ENCODE measurements at places on chromosomes 2 and 18.

- peak; percentile 91 for DNase-seq
Observed at GRCh38 chr2:64354857-64355680, 98.9 kb upstream of the LGALSL start.

GRCh38 chr2:219525533-219526232 lies 11.4 kb downstream of the ASIC4 start:
- no peak for DNase-seq

DNA sequence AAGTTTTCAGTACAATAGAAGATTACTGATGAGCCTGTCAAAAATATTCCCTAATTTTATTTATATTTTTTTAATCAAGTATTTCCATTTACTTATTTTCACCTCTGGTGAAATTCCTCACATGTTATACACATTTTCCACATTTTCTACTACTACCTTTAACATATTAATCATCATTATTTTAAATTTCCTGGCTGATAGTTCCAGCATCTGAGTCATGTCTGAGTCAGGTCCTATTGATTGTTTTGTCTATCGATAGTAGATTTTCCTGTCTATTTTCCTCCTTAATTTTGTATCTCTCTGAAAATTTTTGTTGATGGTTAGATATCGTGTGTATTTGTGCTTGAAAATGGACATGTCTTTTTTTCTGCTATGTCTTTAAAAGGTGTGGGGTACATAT lies 211.8 kb upstream of the DSEL start:
- no peak for DNase-seq

DNA sequence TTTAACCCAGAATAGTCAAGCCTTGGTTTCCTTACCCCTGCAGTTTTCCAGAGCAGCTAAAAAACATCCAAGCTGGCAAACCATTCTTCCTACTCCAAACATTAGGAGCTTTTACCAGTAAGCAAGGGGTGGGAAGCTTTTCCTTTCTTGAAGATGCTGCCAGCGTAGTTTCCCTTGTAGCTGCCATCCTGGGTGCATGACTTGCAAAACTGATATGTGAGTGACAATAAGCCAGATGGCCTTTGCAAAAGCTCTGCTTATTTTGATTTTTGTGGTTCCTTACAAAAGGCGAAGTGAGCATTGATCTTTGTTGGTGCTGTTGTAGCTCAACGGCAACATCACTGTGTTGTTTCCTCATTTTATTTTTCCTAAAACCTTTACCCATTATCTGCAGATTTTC lies 138.8 kb downstream of the WDSUB1 start:
- no peak for DNase-seq

GRCh38 chr2:22628906-22629305 lies 756.1 kb upstream of the KLHL29 start:
- no peak for DNase-seq

GRCh38 chr2:178110681-178111080 lies 1.6 kb upstream of the RBM45 start:
- no peak for DNase-seq

DNA sequence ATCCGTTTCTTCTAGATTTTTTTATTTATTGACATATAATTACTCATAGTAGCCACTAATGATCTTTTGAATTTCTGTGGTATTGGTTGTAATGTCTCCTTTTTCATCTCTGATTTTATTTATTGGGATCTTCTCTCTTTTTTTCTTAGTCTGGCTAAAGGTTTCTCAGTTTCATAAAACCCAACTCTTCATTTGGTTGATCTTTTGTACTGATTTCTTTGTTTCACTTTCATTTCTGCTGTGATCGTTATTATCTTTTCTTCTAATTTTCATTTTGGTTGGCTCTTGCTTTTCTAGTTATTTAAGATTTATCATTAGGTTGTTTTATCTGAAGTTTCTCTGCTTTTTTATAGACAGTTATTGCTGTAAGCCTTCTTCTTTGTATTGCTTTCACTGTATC lies 463.6 kb upstream of the CRIM1 start:
- DNase-seq, result no peak

- DNase-seq, result no peak
Observed at GRCh38 chr2:193141-193671, 70.6 kb downstream of the SH3YL1 start.

- no peak for DNase-seq
Observed at GRCh38 chr18:22185771-22186386, 16.5 kb downstream of the GATA6 start.

GRCh38 chr2:235739704-235740415 lies 246.0 kb downstream of the AGAP1 start:
- no peak for DNase-seq

- no peak for DNase-seq
Observed at GRCh38 chr2:67797801-67798540, 264.8 kb downstream of the C1D start.

- DNase-seq, result no peak
Observed at GRCh38 chr2:25398534-25398933, 56.8 kb upstream of the DNMT3A start.

DNA sequence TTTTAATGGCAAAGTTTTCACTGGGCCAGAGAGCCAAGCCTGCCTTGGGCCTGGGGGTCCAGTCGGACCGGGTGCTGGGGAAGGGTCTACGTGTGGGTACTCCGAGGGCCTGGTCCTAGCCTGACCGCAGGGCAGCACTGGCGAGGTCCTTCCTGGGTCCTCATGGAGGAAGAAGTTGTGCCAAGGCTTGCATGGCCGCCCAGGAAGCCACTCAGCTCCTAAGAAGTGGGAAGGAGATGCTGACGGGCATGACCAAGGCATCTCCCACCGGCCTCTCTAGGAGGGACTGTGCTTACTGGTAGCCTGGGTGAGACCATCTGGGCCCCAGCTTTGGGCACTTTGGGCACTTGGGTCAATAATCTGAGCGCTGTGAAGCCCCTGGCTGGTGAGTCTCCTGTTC lies 22.6 kb downstream of the CIB4 start:
- DNase-seq, result no peak

DNA sequence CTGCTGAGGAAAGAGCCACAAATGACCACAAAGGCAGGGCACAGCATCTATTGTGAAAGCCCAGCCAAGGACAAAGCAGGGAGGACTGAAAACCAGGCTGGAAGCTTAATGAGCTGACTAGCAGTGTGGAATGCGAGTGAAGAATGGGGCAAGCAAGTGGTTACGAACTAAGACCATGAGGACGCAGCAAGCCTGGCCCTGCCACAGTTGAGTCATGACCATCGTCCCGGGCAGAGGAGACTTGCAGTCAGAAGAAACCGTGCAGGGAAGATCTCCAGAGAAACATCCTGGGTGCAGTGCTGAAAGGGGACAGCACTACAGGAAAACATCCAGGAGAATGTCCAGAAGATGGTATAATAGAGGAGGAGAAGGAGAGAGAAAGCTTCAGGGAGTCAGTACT lies 120.5 kb upstream of the GYPC start:
- DNase-seq, result no peak

GRCh38 chr2:150133623-150134022 lies 353.8 kb downstream of the RND3 start:
- peak; percentile 86 for DNase-seq

- peak; percentile 85 for DNase-seq
Observed at GRCh38 chr18:55589625-55590291, 1.8 kb upstream of the TCF4 start.

DNA sequence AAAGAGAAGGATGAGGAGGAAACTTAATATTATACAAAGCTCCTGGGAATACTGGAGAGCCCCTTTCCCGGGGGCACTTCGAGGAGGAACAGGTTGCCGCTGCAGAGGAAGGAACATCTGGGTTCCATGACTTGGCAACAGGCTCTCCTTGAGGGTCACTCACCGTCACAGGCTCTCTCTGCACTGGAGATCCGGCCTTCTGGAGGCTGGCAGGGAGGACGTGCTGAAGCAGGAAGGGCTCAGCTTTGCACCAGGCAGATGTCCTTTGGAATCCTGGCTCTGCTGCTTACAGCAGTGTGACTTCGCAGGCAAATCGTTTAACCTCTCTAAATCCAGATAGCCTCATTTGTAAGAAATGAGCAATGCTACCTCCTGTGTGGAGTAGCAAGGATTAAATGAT lies 2.9 kb upstream of the DPYSL5 start:
- DNase-seq, result no peak

- DNase-seq, result no peak
Observed at GRCh38 chr18:64399566-64399965, 250.7 kb upstream of the LINC00305 start.

- DNase-seq, result no peak
Observed at GRCh38 chr2:184577743-184578142, 20.6 kb upstream of the ZNF804A start.

DNA sequence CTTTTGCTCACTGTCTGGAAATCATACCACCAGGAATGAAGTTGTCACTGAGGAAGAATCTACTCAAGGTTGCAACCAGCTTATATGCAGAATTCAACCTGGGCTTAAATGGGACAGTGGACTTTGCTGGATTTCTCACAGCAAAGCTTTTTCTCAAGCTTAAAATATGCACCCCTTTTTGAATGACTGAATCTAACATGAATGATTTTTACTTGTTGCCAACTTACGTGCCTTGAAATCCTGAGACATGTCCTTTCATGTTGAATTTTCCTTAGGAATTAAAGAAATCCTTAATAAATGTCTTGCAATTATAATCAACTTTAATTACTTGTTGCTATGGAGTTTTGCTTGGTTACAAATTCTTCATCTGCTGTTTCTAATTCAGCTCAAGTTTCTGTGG lies 57.4 kb downstream of the SPP2 start:
- DNase-seq, result no peak

DNA sequence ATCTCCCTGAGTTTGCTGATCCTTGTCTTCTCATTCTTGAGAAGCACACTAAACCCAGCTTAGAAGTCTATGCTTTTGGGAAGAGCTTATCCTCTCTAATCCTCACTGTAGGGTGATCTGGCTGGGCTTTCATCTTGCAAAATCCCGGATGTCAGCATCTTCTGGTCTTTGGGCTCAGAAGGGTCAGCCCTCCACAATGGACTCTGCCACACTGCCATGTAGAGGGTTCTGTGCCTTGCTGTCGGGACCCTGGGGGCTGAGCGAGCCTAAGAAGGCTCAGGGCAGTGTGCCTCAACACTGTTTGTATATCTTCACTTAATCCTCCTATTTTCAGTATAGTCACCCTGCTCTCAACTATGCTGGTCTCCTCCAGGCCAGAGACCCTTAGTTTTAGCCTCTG lies 102.3 kb downstream of the TGIF1 start:
- DNase-seq, result no peak

DNA sequence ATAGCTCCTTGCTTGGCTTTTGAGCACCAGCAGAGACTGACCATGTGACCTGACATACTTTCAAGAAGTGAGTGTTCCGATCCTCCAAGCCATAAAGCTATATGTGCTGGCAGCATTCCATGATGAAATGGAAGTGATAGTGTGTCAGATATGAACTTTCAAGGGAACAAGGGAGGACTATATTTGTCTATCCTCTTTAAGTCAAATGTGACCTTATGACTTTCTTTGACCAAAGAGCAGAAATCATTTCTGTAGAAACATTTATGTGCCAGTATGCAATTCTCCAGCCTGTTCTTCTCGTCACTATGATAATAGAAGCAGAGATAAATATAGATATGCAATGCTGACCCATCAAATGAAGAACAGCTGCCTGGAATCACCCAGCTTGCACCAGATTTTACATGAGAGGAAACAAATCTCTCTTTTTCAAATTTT lies 14.4 kb downstream of the HYCC2 start:
- no peak for DNase-seq

DNA sequence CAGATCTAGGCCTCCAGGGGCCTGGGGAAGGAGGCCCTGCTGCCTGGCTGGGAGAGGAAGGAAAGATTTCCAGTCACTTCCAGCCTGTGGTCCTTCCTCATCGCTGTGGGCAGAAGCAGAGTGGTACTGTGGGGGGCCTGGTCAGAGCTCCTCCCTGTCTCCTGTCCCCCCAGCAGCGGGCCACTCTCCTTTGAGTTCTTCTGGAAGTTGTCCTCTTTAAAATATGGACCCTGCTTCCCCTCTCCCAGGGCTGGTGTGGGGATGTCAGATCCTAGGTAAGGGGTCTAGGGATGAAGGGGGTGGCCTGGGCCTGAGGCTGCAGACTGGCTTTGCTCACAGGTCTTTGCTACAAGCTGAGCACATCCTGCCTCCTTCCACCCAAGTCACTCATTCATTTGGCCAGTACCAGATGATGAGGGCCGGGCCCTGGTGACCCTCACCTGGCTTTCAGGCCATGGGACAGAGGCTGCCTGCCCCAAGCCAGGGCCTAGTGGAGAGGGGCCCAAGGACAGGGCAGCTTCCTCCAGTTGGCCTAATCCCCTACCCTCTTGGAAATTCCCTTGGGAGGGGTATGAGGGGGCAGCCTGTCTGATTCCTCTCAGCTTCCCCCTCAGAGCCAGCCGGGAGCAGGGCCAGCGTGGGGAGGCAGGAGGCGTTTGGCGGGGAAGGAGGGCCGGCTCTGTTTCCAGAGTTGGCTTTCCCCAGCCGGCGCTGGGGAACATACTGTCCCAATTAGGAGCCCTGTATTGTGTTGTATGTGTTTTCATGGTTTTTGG lies 231.9 kb downstream of the DYSF start:
- no peak for DNase-seq

DNA sequence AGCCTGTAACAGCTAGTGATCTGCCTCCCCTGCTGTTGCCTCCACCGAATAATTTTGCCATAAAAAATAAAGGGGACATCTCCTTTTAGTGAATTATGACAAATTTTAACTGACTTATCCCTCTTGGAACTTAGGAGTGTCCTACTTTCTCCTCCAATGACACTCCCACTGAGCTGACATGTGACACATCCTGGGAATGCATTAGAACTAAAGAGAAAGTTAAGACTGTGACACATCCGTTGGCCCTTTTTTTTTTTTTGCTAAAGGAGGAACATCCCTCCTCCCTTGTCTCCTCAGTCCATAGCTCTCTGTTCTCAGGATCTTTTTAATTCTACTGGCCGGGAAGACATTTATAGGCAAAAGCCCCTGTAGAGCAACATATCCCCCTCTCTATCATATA lies 268.2 kb downstream of the NRXN1 start:
- DNase-seq, result no peak

DNA sequence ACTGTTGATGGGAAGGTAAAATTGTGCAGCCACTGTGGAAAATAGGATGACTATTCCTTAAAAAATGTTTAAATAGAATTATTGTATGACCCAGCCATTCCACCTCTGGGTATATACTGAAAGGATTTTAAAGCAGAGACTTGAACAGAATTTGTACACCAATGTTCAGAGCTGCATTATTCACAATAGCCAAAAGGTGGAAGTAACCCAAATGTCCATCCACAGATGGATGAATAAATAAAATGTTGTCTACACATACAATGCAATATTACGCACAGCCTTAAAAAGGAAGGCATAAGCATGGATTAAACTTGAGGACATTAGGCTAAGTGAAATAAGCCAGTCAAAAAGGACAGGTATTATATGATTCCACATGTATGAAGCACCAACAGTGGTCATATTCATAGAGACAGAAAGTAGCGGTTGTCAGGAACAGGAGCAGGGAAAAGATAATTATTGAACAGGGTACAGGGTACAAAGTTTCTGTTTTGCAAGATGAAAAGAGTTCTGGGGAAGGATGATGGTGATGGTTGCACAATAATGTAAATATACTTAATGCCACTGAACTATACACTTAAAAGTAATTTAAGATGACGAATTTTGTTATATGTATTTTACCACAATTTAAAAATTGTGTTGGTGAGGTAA lies 39.4 kb downstream of the EVA1A start:
- DNase-seq, result no peak

- peak; percentile 77 for DNase-seq
Observed at GRCh38 chr18:8750954-8751415, 45.6 kb downstream of the MTCL1 start.

GRCh38 chr18:23793985-23794867 lies 105.0 kb downstream of the LAMA3 start:
- no peak for DNase-seq

GRCh38 chr2:65064728-65065552 lies 8.7 kb downstream of the CEP68 start:
- peak; percentile 86 for DNase-seq

- no peak for DNase-seq
Observed at GRCh38 chr2:152062125-152063091, 36.4 kb downstream of the CACNB4 start.

Data from Caki2 (cell line).